Esophagus mucosa (tissue), 1 donor: ENCODE measurements at places on chromosomes 7 and 10. TPM values are rescaled to one million over a fixed set of nuclear protein-coding genes. Genes with fewer than 3 reads are reported as not detected.
A peak's percentile ranks its signal among the peaks of the same experiment; 100 is the strongest.

GRCh38 chr10:129020651-129021330, 446.2 kb upstream of the MGMT start:
- no peak for ATAC-seq

DNA sequence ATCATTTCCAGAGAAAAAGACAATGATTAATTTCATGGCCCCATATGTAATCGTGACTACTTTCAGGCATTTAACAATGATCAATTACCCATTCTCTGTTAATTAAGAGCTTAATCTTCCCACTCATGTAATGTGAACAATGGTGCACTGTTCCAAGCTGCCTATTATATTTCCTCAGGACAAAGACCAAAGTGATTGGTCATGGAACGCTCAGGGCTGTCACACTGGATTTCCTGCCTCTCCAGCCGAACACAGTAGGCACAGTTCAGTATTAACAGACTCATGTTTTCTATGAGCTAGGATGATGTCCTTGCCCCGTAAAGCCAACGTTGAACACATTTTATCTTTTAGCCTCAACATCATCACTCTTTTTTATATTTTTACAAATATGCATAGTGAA, 142.7 kb upstream of the FZD8 start:
- ATAC-seq = no peak

DNA sequence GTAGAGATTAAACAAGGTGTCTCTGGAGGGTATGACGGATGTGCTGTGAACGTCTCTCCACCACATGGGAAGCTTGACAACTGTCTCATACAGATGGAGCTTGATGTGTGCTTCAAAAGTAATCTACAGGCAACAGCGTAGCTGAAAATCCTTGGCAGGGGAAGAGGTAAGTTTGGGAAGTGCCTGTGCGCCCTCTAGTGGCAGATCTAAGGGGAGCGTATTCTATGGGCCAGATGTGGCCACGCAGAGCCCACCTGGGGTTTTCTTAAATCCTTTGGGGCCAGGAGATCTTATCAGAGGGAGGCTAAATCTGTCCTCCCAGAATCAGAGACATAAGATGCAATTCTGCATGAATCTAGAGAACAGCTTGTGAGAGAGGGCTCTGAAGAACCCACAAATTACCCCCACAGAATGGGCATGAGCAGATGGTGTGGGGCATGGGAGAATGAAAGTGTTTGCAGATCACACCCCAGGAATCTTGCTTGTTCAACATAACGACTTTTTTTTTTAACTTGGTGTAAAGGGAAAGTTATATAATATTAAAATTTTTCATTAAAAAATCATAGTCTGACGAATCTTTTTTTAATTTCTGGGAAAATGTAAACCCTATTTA, 91.2 kb upstream of the MPP7 start:
- peak; percentile 78 for ATAC-seq

Gene UCMA
- not detected for total RNA-seq

Gene ZNF488
- 0.60 TPM for total RNA-seq

Gene CCL24
- total RNA-seq = 0.56 TPM
